ENCODE measurements at places on chromosomes 5 and 9. TPM values are rescaled to one million over a fixed set of nuclear protein-coding genes. Genes with fewer than 3 reads are reported as not detected.
A peak's percentile ranks its signal among the peaks of the same experiment; 100 is the strongest.

DNA sequence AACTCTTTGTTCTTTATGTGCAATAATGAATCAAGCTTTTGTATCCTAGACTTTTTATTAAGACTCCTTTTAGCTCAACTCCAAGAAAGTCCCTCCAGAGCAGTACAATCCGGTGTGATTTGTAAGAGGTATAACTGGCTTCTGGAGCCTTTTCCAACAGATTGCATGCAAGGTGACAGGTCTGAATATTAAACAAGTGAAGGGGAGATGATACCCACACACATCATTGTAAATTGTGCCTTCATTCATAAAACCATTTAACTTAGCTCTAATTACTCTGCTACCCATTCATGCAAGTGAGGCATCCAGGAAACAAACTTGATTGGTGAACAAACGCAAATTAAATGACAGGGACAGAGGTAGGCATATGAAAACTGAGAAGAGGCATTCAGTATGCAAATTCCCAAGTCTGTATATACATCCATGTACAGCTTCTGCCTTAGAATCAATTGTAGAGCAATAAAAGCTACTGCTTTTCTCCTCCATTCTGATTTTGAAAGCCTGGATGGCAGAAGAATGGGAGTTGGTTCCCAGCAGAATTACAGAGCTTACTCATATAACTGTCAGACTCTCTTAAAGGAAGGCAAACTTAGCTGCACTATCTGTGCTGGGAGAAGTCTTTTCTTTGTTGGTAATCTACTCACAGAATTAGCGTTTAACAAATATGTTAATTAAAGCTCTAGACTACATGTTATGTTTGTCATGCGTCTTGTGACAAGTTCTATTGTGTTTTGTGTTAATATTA, 261.0 kb upstream of the CDH6 start:
- no peak for ATAC-seq

The KLF9 gene
- 167 TPM for total RNA-seq

DNA sequence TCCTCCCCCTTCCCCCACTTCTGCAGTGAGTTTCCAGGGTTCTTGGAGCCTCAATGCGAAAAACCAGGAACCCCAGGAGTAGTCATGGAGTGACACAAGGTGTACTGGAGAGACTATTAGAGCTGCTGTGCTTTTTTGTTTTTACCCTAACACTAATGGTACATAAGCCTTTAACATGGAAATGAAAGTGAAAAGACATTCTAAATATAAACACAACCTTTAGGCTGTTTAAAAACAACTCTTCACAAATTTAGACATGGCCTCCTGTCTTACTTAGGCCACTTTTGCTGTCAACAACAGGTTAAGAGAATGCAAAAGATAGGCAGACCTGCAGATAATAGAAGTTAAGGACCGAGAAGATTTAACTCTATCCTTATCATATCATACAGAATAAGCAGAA, 232.2 kb downstream of the DENND1A start:
- no peak for ATAC-seq

- no peak for ATAC-seq
These were observed 58.6 kb upstream of the LIFR start for GRCh38 chr5:38615042-38615441.

- no peak for ATAC-seq
These were observed 210.2 kb downstream of the DAB2IP start for GRCh38 chr9:121861501-121862180.

DNA sequence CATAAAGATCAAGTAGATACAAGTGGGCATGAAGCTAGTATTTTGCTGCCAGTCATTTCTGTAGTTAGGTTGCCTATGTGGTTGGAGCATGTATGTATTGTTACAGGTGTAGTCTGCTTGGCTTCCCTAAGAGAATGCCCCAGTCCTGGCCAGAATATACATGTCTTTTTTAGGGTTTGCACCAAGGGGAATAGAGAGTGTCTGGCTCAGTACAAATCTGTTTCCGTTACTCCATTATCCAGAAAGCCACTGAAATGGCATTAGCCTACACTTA, 23.2 kb downstream of the TGFBR1 start:
- ATAC-seq, result no peak

GRCh38 chr9:103203172-103203571, 208.0 kb downstream of the CYLC2 start:
- no peak for ATAC-seq

DNA sequence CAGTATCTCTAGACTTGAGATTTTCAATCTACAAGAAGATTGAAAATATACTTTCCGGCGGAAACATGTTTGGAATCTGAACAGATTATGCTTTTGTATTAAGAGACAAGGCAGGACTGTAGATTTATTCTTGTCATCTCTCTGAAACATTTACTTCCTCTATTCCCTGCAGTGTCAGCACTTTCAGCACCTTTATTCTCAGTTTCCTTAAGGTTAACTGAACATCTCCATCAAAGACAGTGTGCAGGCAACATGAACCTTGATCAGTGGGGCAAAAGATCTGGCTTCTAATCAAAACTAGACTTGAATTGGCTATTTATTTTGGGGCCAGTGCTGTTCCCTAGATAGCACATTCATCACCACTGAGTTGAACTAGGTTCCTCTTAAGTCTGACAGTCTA, 129.9 kb upstream of the HCN1 start:
- no peak for ATAC-seq

The CTXN3 gene
- 0.58 TPM for total RNA-seq

The SLC2A6 gene
- 5.7 TPM for total RNA-seq

DNA sequence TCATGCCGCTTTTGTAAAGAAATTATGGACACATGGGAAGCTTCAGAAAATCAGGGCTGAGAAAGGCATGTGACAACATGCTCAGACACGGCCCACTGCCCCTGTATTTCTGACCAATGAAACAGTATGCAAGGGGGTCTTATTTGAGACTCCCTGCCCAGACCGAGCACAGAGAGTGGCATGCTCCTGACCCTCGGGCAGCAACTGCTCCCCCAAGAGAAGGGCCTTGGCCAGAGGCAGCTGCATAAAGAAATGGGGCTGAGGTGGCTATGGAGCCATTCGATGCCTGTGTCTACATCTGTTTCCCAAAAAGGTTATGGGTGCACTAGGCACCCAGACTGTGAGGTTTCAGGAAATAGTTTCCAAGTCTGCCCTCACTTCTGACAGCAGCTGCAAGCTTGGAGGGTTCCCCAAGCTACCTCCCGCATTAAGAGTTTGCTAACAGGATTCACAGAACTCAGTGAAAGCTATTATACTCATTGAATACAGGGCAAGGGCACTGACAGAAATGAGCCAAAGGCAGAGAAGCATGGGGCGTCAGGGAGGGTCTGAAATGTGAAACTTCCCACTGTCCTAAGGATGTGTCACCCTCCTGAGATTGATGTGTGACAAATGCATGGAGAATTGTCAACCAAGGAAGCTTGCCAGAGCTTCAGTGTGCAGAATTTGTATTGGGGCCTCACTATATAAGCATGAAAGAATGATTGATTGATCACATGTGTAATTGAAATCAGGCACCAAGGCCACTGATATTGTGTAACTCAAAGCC, 94.3 kb downstream of the DAP start:
- no peak for ATAC-seq

- no peak for ATAC-seq
These were observed 176.8 kb downstream of the SLCO4C1 start for GRCh38 chr5:102119252-102119651.

The SH3PXD2B gene
- total RNA-seq, result 61.6 TPM

The FSTL4 gene
- total RNA-seq, result 0.22 TPM

The ZDHHC11 gene
- total RNA-seq, result 2.3 TPM

The ZNF79 gene
- total RNA-seq, result 5.3 TPM

DNA sequence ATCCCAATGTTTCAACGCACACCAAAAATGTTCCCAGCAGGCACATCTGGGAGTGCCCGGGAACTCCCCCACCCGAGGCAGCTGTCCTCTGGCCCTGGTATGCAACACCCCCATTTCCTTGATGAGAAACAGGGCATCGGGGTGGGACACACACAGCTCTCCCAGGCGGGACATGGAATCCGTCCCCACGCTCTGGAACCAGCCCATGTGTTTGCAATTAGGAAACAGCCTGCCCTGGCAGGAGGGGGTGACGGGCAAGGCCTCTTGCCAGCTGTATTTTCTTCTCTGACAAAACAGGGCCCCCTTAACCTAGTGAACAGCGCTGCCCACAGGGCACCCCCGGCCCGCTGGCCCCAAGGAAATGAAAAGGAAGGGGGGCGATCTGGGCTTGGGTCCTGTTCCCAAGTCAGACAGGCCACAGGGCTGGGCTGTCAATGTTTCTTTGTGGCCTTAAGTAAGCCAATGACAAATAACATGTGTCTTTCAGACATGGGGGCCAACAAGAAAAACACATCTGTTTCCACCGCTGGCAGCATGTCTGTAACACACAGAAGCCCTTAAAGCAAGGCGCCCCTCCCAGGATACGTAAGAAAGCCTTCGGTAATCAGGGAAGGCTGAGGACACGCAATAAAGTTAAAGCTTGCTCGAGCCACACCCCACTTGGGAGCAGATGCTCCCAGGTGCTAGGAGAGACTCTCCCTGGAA, 125.3 kb downstream of the ROR2 start:
- peak; percentile 74 for ATAC-seq

The PRSS3 gene
- total RNA-seq, result 1.2 TPM

GRCh38 chr5:3181671-3182070, 414.0 kb upstream of the IRX1 start:
- no peak for ATAC-seq

The PPIC gene
- 41.5 TPM for total RNA-seq

The TIMD4 gene
- not detected for total RNA-seq

DNA sequence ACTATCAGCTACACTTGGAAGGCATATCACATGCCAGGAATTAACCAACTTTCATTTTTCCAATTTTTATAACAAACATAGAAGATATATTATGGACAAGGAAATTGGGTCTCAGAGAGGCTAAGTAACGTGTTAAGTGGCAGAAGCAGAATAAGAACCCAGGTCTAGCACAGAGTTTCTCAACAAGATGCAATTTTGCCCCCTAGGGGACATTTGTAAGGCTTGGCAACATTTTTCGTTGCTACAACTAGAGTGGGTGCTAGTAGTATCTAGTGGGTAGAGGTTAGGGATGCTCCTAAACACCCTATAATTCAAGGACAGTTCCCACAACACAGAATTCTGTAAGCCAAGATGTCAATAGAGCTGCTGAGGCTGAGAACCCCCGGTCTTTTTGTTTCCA, 180.6 kb downstream of the SNCAIP start:
- no peak for ATAC-seq

DNA sequence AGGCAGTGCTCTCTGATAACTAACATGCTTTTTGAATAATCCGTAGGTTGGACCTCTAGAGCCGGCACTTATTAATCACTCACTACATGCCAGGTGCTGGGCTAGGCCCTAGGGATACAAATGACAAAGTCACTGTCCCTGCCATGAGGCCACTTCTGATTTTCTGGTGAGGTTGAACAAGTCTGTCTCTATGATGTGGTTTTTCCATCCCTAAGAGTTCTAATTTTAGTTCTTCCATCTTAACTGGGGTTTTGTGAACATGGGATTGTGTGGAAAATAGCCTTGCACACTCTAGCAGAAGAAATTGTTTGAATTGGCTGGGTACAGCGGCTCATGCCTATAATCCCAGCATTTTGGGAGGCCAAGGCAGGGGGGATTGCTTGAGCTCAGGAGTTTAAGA, 64.6 kb downstream of the IL31RA start:
- ATAC-seq, result no peak

The ISCA1 gene
- total RNA-seq, result 43.3 TPM

Measured in gastroesophageal sphincter (tissue), 4 donors.